ENCODE measurements at places on chromosomes 11 and 22.
A peak's percentile ranks its signal among the peaks of the same experiment; 100 is the strongest.

GRCh38 chr22:44572414-44573207 is 74.6 kb upstream of the RTL6 start:
- no peak for DNase-seq

DNA sequence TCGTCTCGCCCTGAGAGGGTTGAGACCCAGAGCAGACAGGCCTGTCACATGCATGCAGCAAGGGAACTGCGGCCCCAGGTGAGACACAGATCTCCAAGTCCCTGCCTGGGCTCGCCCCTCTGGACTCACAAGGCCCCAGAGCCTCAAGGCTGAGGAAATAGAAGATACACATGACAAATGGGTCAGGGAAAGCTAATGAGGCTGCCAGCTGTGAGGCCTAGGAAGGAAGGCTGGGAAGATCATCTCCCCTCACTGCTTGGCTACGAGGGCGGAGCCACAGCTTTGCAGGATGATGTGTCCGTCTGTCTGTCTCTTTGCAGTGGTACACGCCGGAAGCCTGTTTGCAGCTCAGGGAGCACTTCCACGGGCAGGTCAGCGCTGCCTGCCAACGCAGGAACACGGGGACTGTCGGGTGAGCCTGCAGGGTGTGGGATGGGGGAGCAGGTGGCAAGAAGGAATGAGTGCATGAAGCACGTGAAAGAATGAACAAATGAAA is 4.5 kb downstream of the RAB36 start:
- DNase-seq: no peak

GRCh38 chr11:92276773-92277172 is 52.2 kb downstream of the FAT3 start:
- no peak for DNase-seq

DNA sequence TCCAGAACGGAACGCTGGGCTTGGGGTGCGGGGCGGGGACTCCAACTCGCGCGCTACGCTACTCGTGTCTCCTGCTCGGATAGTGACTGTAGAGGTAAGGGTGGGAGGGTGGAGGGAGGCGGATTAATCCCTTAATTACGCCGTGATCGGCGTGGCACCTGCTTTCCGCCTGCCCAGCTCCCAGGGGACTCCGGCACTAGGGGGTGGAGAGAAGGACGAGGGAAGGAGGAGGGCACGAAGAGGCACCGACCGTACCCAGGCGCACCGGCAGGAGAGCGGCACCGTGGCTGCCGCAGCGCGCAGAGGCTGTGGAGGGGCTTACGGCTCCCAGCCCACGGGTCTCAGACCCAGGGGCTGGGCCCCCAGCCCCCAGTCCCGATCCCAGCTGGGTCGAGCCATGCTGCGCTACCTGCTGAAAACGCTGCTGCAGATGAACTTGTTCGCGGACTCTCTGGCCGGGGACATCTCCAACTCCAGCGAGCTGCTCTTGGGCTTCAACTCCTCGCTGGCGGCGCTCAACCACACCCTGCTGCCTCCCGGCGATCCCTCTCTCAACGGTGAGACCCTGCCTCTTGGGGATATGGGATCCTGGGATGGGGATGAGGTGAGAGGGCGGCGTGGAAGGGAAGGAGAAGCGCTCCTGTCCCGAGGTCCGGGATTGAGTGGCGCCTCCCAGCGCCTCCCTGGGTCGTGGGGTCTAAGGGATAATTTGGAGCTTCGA is at the start of gene ROBO3:
Gene ROBO3 (plus strand): TSS at position 252 of the 721 bp plus-strand sequence. CDS start 146 bp downstream, at position 398.
- DNase-seq: no peak

- DNase-seq: no peak
These were observed 27.9 kb downstream of the TCP11L1 start for GRCh38 chr11:33067294-33067693.

DNA sequence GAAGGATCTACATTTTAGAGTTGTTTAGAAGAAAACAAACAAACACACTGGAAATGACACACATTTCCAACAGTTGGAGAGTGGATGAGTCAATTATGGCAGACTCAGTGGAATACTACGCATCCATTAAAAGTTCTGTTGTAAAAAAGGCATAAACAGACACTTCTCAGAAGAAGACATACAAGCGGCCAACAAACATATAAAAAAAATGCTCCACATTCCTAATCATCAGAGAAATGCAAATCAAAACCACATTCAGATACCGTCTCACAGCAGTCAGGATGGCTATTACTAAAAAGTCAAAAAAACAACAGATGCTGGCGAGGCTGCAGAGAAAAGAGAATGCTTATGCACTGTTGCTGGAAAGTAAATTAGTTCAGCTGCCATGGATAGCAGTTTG is 298.2 kb downstream of the DDX10 start:
- DNase-seq: no peak

GRCh38 chr11:17036666-17037658 is 22.7 kb upstream of the PLEKHA7 start:
- DNase-seq: no peak

DNA sequence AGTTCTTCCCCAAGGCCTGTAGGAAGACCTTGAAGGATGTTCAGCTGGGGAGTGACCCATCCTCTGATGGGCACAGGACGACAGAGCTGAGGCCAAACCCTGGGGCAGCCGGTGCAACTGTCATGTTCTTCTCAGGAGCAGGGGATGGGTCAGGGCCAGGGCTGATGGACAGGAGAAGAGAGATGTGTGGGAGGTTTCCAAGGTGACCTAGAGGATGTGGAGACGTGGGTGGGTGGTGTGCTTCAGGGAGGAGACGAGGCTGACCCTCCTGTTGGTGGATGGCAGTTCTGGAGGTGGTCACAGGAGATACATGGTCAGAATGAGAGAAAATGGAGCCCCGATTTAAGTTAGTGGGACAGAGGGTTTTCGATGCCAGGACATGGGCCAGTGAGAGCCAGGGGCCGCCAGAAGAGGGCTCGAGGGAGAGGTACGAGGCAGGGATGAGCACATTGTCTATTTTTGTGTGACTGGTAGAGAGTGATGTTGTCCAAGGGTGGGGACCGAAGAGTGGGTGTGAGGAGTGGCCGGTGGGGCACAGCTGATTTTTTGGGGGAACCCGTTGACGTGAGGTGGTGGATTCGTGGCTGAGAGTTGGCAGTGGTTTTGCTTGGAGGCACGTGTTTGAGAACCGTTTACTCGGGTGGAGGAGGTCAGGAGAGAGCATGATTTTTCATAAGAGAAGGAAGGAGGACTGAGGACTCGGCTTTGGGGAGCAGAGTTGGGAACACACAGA is 14.6 kb downstream of the TBC1D22A start:
- no peak for DNase-seq

DNA sequence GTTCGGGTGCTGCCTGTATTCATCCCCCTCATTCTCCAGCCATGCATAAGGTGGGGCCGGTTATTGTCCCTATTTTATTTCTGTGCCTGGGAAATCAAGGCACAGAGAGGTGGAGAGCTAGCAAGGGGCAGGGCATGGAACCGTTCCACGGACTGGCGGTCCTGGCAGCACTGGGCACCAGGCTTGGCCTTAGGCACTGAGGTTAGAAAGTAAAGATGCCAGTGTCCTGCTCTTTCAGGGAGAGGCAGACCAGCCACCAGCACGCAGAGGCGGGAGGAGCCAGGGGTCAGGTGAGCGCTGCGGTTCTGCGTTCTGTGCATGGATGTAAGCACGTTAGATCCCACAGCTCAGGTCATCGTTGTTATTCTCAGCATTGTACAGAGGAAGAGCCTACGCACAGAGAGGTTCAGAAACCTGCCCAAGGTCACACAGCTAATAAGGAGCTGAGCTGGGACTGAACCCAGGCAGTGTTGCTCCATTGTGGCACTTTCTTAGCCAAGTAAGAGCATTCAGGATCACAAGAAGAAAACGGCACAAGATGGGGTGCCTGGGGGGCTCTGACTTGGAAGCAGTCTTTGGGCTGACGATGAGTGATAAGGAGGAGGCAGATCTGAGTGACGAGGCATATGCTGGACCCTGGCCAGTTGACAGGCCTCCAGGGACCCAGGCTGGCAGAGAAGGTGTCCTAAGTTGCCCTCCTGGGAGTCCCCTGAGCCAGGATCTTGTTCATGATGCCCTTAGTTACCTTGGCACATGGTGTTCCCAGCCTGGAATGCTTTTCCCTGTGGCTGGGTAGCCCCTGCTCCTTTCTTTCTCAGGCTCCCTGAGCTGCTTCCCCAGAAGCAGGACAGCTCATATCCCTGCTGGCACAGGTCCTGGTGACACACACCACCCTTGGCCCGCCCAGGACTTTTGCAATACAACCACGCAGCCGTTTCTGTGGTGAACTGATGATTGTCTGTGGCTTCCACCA is 41.1 kb downstream of the OSBPL5 start:
- DNase-seq: peak; percentile 79

DNA sequence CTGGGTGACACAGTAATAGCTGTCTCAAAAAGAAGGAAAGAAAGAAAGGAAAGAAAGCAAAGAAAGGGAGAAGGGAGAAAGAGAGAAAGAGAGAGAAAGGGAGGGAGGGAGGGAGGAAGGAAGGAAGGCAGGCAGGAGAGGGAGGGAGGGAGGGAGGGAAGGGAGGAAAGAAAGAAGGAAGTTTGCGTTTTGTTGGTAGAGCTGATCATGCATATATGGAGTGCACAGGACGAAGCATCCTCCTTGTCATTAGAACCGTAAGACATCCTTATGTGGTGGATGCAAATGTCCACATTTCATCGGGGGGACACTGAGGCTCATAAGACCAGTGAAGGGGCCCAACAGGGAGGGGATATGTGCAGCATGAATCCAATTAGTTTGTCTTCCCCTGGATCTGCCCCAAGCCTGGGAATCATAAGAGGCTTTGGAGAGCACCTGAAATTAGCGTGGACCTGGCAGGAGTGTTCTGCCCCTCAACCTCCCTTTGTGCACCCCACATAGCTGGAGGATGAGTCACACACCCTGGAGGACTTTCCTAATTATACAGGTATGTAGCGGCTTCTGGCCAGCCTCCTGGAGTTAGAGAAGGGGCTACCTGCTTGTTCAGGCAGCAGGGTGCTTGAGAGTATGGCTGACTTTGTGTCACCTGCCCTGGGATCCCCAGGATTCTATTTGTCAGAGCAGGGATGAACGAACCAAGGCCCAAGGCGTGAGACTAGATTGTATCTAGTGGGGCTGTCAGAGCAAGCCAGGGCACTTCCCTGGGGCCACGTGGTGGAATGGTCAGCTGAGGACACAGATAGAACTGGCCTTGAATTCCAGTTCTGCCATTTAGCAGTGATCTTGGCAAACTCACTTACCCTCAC is 119.7 kb upstream of the CD82 start:
- no peak for DNase-seq

Measured in pulmonary artery endothelial cell (primary cell).